HepG2 (cell line): ENCODE measurements at places on chromosomes 2 and 18. TPM values are rescaled to one million over a fixed set of nuclear protein-coding genes. Genes with fewer than 3 reads are reported as not detected.

The CD8B gene
- not detected in 2 replicates for total RNA-seq

DNA sequence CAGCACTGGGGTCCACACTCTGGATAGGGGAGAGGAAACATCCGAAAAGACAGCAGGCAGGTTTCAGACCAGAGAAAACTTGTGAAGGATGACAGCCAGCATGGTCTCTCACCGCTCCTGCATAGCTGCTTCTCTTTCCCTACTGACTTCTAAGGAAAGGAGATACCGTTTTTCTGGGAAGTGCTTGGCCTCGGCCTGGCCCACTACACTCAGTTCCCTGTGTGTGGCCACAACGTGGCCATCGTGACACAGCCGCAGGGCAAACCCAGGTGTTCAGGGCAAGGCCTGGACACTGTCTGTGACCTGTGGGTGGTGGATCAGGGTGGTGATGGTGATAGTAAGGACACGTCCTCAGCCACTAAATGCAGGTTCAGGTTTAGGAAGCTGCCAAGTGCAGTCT, 34.2 kb upstream of the ACAA2 start:
- no peak for DNase-seq
- no peak overlapping the region for H3K27ac ChIP-seq
- H3K4me1 ChIP-seq = 0 out of 2 replicates have a peak, but pooled peaks cover 14% of the 10 kb centered on the region
- H3K27me3 ChIP-seq = no peaks in the 10 kb centered on the region
- peaks cover 36% of the 10 kb centered on the region; the same call in 2 of the 3 replicates for H3K36me3 ChIP-seq

The ANKAR gene
- 3.0 and 3.6 TPM in 2 replicates for total RNA-seq

The PROKR1 gene
- total RNA-seq = not detected in 2 replicates

DNA sequence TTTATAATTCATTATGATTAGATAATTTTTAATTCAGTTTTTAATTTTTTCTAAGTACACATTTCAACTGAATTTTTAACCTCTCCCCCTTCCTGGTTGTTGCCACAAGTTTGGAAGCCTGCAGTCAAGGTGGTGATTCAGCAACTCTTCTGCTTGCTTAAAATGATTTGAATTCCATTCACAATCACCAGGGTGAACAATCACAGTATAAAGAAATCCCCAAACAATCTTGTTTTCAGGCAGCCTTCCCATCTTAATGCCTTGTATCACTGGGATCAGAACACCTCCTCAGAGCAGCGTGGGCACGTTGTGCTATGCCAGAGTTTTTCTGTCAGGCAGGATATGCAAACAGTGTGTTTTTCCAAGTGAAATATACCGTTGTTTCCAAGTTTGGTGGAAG, 46.7 kb upstream of the BARD1 start:
- no peak for DNase-seq
- no peaks in the 10 kb centered on the region for H3K27me3 ChIP-seq
- H3K4me1 ChIP-seq = peaks cover 34% of the 10 kb centered on the region
- no peaks in the 10 kb centered on the region for H3K36me3 ChIP-seq
- no peak overlapping the region for H3K4me3 ChIP-seq
- no peak overlapping the region for H3K27ac ChIP-seq

The CARF gene
- 3.0 and 3.7 TPM in 2 replicates for total RNA-seq
